ENCODE measurements at places on chromosomes 1 and 21. TPM values are rescaled to one million over a fixed set of nuclear protein-coding genes. Genes with fewer than 3 reads are reported as not detected.
A peak's percentile ranks its signal among the peaks of the same experiment; 100 is the strongest.

DNA sequence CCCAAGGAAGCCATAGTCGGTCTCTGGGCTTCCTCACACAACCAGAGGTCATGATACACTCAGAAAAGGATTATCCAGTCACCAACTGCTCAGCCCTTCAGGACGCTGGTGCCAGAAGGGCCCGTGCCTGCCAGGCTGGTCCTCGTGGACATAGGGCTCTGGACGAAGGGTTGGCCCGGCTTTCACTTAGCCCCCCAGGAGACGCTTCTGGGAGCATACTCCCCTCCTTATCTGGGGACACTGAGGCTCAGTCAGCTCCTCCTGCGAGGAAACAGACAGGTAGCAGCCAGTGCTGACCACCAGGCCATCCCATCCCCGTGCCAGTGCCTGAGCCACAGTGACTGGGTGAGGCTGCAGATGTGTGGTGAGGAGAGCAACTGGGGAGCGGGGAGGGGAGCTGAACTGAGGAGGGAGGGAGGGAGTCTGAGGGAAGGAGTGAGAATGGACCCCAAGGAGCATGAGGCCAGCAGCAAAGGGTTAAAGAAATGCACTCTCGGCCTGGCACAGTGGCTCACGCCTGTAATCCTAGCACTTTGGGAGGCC lies 17.9 kb upstream of the LAPTM5 start:
- no peak for DNase-seq

DNA sequence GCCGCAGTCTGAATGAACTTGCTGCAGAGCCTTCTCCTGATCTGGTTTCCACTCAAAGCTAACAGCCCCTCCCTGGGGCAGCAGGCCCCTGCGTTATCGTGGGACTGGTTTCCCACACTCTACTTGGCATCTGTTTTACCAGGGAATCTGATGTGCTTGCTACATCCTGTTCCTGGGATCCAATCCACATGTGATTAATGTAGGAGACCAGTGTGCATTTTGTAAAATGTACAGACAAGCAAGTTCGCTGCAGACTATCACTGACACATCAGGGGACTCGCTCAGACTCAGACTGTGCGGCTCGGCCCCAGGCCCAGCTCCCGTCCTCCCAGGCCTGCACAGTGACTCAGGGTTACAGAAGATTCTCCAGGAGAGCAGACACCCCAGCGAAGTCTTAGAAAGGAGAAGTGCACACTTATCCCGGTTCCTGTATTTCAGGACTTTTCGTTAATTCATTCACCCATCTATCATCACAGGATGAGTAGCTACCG lies 340.1 kb downstream of the MATN1 start:
- no peak for DNase-seq

- peak; percentile 87 for DNase-seq
These were observed 49.8 kb downstream of the ACOT7 start for GRCh38 chr1:6343506-6344405.

DNA sequence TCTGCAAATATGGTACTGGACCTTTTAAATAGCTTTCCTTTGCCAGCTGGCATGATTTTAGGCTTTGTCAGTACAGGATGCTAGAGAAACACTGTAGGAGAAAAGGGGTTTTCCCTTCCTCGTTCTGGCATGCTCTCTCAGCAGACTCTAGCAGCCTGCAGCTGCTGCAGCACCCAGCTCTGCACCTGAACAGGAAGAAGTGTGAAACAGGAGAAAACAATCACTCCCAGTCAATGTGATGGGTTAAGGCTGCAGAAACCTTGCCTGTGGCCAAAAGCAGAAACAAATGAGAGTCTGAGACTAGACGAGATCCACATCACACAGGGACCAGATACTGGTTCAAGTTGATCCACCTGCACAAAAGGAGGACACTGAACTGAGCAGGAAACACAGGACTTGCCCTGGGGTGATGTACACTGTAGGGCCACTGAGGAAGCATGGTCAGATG lies 21.2 kb downstream of the OVGP1 start:
- DNase-seq = peak; percentile 45

DNA sequence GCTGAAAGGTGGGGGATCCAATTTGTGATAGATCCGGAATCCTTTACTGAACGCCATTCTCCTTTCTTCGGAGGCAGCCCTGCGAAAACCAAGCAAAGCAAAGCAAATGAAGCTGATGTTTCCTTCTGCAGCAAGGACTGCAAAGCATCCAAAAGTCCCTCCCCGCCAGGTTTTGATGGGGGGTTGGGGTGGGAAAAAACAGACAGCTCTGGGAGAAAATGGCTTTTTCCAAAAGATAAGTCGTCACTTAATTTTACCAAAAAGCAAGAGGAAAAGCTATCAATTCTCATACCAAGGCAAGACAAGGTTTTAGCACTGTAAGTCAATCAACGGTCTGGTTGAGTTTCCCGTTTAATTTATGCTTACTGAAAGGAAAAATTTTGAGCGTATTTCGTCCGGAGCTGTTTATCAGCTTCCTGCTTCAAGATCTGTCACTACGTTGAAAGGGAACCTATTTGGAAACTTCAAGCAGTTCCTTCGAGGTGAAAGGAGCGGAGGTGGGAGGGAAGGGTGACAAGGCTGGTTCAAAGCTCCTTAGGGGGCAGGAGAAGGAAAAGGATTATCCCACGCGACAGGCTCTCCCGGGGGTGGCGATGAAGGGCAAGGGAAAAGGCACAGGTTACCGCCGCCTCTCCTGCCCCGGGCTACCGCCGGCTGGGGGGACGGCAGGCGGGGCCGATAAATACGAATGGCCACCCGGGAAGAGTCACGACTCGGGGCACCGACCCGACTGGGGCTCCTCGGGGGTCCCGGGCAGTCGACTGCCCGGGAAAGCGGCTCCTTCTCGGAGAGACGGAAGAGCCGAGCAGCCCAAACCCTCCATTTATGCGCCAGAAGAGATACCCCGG lies 750 bp downstream of the SYNJ1 start:
- peak; percentile 26 for DNase-seq

DNA sequence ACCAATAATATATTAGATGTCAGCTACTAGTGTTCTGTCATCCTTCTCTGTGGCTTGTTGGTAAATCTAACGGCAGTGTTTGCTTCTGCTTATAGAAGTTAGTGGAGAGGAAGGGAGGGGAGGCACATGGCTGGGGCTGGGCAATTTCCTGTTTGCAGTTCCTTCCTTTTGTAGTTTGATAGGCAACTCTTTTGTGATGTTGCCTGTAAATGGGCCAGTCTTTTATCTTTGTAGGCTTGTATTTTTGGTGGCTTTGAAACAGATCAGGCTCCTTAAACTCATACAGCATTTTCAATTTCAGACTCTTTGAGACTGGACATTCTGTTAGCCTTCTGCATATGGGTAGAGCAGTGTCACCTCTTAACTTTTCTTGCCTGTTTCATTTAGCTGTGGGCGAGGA lies 48.1 kb downstream of the CDC14A start:
- DNase-seq = peak; percentile 22

DNA sequence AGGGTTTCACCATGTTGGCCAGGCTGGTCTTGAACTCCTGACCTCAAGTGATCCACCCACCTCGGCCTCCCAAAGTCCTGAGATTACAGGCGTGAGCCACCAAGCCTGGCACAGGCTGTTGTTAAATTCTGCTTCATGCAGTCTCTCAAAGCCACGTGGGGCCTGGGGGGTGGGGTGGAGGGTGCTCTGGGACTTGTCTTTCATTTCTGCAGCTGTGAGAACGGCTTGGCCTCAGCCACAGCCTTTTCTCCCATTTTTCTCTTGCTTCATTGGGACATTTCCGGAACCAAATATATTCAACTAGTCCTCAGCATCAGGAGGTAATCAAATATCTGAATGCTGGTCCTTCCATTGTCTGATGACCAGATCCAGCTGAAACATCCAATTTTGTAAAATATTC lies 27.6 kb upstream of the KCNE2 start:
- DNase-seq = no peak

- no peak for DNase-seq
These were observed 21.7 kb upstream of the SHCBP1L start for GRCh38 chr1:182974506-182975191.

The HCN3 gene
- total RNA-seq = 1.0 TPM

The PROK1 gene
- total RNA-seq = not detected

The CNR2 gene
- not detected for total RNA-seq

Measured in A172 (cell line).